ENCODE measurements at places on chromosomes 12 and 14.

DNA sequence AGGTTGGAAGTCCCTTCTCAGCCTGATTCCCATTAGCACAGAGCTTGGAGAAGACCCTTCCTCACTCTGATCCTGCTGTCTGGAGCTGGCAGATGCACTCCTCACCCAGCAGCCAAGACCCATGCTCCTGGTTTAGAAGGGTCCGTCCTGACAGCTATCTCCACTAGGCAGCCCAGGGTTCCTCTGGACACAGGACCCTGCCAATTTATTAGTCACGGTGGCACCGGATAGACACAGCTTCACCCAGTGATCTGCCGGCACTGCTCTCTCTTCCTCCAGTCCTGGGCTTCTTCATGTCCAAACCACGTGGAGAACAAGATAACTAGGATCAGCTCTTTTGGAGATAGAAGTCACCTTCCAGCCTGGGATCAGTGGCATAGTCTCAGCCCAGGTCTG lies 26.2 kb upstream of the TCL1B start:
- DNase-seq = no peak

DNA sequence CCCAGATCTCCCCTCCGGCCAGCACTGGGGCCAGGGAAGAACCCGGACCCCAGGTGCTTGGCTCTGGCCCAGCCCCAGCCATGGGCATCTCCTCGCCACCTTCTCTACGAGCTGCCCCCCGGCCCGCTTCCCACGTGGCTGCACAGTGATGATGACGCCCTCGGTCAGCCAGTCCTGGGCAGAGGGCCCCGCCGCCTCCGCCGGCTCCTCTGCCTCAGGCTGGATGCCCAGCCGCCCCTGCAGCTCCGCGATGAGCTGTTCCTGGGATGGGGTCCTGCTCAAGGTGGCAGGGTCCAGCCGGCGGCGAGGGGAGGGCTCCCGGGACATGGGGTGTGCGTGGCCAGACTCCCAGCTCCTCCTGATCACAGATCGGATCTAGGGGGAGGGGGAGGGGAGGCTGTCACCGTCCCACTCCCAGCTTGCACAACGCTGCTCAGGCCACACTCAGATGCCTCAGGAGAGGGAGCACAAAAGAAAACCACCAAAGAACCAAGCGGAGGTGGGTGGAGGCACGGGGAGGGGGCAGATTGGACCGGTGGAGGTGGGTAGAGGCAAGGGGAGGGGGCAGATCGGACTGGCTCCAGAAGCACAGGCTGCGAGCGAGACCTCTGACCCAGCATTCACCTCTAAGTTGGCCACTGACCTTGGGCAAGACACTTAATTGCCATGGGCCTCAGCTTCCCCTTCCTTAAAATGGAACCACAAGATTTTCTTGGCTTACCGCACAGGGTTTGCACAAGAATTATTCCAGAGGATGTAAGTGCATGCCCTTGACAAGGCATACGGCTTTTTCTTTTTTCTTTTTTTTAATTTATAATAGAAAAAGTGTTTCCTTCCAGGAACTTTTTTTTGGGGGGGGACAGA lies 16.1 kb upstream of the RPLP0 start:
- no peak for DNase-seq

DNA sequence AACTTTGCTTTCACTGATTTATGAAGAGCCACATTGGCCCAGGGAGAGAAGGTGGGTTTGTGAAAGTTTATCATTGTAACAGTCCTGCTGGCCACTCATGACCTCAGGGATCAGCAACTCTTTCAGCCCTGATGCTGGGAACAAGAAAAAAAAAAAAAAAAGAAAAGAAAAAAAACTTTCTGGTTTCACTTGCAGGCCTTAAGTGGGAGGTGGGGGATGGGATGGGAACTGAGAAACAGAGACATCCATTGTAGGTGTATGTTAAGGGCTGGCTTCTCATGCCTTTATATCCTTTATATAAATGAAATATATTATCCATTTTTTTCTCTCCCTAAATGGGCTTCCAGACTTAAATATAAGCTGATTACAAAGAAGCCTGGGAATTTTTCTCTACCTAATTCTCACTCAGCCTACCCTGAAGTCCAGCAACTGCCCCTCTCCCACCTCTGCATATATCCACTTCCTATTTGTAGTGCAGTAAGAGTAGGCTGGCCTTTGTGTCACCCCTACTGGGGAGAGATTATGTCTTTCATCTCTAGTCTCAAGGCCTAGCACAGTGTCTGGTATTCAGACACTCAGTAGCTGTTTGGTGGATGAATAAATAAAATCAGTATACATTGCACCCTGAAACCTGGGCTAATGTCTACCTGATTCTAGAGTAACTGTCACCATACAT lies 187.1 kb downstream of the KICS2 start:
- DNase-seq = no peak

DNA sequence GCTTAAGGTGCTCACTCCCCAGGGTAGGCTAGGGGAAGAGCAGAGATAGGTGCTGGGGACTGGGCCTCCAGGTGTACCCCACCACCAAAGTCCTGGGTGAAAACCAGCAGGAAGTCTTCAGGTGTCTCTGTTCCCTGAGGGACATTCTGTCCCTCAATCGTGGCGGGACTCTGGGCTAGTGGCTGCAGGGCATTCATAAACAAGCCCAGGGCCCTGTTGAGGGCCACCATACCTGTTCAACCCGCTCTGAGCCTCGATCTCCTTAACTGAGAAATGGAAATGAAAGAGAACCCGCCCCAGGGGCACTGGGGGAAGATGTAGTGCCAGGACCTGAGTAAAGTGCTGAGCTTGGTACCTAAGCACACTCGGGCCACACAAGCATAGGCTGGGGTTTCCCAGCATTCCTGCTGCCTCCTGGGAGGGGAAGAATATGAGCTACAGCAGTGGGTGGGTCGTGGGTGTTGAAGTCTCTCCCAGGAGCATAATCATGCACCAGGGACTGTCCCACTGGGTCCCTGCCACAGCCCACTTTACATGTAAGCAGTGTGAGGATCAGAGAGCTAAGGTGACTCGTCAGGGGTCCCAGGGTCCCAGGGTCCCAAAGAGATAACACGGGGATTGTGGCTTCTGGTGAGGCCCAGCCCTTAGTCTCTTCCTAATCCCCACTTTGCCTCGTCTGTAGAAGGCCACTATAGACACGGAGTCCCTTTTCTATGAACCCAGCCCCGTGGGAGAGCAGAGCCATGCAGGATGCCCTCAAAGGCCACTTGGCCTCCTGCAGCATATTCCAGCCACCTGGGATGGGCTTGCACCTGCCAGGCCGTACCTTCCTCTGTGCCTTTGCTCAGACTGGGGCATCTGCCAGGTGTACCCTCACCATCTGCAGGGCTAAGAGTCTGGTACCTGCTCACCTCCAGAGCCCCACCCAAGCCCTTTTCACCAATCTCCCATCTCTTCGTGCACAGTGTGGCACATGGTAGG lies 14.4 kb downstream of the FAM222A start:
- no peak for DNase-seq

- no peak for DNase-seq
Measured at GRCh38 chr14:98952593-98953350, 319.2 kb downstream of the BCL11B start.

DNA sequence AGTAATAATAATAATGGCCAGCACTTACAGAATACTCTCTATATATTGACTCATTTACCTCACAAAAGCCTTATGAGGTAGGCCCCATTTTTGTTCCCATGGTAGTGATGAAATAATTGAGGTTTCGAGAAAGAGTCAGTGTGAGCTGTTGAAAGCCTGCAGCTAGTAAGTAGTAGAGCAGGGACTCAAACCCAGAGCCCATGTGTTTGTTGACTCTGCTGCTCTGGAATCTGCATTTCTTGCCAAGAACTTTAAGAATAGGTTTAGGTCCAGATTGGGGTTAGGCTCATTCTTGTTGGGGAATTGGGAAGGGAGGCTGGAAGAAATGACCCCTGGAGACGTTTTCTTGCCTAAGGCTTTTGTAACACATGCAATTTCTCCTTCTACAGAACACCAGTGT lies 27.9 kb downstream of the DYRK4 start:
- no peak for DNase-seq

- DNase-seq = no peak
Measured at GRCh38 chr14:75430116-75430515, 2.3 kb downstream of the JDP2 start.

GRCh38 chr14:53957739-53958138 lies 1.1 kb upstream of the BMP4 start:
- no peak for DNase-seq

GRCh38 chr12:51388069-51388799 lies 3.0 kb downstream of the GALNT6 start:
- no peak for DNase-seq

DNA sequence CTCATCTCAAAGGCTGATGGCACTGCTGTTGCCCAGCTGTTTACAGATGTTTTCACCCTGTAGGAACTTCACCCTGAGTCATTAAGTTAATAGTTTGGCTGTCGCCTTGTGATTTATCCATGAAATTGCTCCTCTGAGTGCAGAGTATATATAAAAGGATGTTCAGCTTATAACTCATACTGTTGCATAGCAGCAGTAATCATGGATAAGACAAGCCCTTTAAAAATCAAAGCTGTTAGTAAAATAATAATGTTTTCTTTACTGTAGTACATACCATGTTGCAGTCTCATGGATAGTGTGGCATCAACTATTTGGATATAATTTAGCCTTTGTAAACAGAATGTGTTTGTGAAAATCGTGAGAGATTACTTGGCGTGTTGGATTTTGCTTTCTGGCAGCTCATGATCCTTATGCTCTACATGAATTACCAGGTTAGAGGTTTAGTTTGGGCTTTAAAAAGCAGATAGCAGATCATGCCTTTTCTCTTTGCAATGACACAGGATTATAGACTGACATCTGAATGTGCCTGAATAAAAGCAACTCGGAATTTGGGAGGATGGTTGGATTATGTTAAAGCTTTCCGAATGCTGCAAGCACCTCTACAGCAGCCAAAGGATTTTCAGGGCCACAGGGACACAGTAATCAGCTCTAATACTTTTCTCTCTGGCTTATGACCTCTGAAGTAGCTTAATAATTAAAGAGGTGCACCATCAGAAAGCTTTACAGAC lies 279.7 kb upstream of the ATP2B1 start:
- DNase-seq = no peak

DNA sequence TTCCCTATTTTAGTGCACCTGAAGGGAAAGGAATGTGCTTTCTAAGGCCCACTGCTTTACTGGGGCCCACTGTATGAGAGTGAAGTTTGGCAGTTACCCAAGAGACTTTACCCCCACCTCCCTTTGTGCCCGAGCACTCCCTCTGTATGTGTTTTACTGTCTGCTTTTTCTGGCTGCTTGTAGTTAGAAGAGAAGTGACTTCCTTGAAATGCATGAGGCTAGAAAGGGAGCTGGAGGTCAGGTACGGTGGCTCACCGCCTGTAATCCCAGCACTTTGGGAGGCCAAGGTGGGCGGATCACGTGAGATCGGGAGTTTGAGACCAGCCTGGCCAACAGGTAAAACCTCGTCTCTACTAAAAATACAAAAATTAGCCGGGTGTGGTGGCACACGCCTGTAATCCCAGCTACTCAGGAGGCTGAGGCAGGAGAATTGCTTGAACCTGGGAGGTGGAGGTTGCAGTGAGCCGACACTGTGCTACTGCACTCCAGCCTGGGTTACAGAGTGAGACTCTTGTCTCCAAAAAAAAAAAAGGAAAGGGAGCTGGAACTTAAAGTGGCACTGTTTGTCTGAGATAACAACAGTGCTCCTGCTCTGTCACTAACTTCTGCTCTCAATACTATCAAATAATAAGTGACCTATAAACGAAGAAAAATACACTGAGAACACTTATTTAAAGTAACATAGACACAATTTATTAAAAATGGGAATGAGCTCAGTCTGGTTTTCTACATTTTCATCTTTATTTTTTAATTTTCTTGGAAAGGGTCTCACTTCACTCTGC lies 5.8 kb downstream of the TRIP11 start:
- no peak for DNase-seq

GRCh38 chr12:69523433-69524330 lies 53.5 kb downstream of the FRS2 start:
- no peak for DNase-seq

DNA sequence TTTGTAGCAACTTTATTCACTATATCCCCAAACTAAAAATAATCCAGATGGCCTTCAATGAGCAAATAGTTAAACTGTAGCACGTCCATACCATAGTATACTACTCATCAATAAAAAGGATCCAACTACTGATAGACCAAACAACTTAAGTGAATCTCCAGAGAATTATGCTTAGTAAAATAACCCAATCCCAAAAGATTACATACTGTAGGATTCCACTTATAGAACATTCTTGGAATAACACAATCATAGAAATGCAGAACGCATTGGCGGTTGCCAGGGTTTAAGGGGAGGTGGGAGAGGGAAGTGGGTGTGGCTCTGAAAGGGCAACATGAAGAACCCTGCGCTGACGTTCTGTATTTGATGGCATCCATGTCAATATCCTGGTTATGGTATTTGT lies 28.6 kb downstream of the SNRPF start:
- no peak for DNase-seq

DNA sequence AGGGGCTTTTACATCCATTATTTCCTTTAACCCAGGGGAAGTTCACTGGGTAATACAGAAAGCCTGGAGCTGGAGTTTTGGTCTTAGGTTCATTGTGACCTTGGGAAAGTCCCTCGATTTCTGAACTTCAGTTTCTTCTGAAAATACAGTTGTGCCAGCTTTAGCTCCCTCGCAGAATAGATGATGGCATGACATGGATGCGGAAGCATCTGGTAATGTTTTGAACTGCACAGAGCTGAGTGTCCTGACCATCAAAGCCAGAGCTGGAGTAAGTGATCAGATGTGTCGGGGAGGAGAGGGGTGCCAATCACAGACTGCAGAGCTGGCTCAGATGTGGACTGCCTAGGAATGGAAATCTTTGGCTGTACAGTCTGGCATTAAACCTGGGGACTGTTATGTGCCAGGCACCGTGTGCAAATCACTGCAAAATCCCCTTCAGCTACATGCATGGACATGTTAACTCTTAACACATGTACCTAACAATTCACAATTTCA lies 180.9 kb downstream of the ETV6 start:
- DNase-seq = no peak

- DNase-seq = no peak
Measured at GRCh38 chr12:118430516-118430915, 54.2 kb downstream of the SUDS3 start.

DNA sequence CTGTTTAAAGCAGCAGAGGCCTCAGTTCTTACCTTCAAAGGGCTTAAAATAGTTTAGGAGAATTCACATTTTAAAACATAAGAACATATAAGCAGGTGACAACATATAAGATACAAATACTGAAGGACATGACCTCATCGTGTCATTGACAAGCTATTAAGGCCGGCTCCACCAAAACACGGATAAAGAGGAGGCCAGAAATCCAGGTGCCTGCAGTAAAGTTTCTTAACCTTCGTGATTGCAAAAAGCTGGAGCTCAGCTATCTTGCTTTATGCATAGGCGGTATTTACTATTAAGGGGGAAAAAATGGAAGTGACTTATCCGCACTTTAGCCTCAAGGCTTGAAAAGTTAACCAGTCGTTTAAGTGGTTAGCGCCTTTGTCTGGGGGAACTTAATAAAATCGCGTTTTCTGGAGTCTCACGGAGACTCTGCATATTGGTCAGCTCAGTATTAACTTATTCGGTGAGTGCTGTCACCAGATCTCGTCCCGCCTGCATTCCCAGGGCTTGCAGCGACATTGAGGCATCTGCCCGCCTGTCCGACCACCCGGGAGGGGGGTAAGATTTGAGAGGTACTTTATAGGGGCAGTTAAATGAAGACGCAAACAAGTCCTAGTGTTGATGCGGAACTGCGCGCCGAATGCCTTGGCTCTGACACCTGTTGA lies 1.1 kb upstream of the SP1 start:
- no peak for DNase-seq

GRCh38 chr12:6182279-6182898 lies 17.8 kb upstream of the CD9 start:
- DNase-seq = no peak

Measured in stimulated activated CD8-positive, alpha-beta memory T cell treated with anti-CD3 and anti-CD28 coated beads, Interleukin-15, amount 100 ng/mL, for 24 hours (primary cell).